HepG2 (cell line): ENCODE measurements at places on chromosomes 7 and 10. TPM values are rescaled to one million over a fixed set of nuclear protein-coding genes. Genes with fewer than 3 reads are reported as not detected.

Gene SPACDR
- total RNA-seq: not detected in 2 replicates

Gene TUBAL3
- total RNA-seq: 0.07 TPM in 1 of 2 replicates, not detected in the other

- H3K27ac ChIP-seq: no peak overlapping the region
- no peaks in the 10 kb centered on the region for H3K4me1 ChIP-seq
- H3K4me3 ChIP-seq: no peak overlapping the region
- H3K27me3 ChIP-seq: no peaks in the 10 kb centered on the region; the same call in 1 of the 2 replicates
- no peaks in the 10 kb centered on the region for H3K36me3 ChIP-seq
These were observed 128.6 kb downstream of the SKIDA1 start for GRCh38 chr10:21396889-21397288.

GRCh38 chr7:18363751-18364380 is 131.7 kb upstream of the HDAC9 start:
- no peaks in the 10 kb centered on the region for H3K4me1 ChIP-seq
- no peaks in the 10 kb centered on the region for H3K27me3 ChIP-seq
- no peak overlapping the region for H3K4me3 ChIP-seq
- no peaks in the 10 kb centered on the region for H3K36me3 ChIP-seq
- DNase-seq: no peak
- no peak overlapping the region for H3K27ac ChIP-seq

- H3K27ac ChIP-seq: no peak within 1 kb of the TSS
- no peaks in the 10 kb centered on the region for H3K27me3 ChIP-seq
- no peak within 1 kb of the TSS for H3K4me3 ChIP-seq
- peaks cover 13% of the 10 kb centered on the region for H3K4me1 ChIP-seq
- H3K36me3 ChIP-seq: no peaks in the 10 kb centered on the region
These were observed at the start of gene FGL2 for GRCh38 chr7:77199013-77199966. TSS of gene FGL2 (minus strand) at chr7:77199819. CDS start at chr7:77199793, 26 bp downstream.

GRCh38 chr10:26326851-26327250 is 110.3 kb downstream of the GAD2 start:
- no peaks in the 10 kb centered on the region for H3K4me1 ChIP-seq
- no peak overlapping the region for H3K27ac ChIP-seq
- H3K27me3 ChIP-seq: peaks cover 9% of the 10 kb centered on the region; the same call in 2 of the 3 replicates
